ENCODE measurements at places on chromosomes 2 and 18. TPM values are rescaled to one million over a fixed set of nuclear protein-coding genes. Genes with fewer than 3 reads are reported as not detected.

DNA sequence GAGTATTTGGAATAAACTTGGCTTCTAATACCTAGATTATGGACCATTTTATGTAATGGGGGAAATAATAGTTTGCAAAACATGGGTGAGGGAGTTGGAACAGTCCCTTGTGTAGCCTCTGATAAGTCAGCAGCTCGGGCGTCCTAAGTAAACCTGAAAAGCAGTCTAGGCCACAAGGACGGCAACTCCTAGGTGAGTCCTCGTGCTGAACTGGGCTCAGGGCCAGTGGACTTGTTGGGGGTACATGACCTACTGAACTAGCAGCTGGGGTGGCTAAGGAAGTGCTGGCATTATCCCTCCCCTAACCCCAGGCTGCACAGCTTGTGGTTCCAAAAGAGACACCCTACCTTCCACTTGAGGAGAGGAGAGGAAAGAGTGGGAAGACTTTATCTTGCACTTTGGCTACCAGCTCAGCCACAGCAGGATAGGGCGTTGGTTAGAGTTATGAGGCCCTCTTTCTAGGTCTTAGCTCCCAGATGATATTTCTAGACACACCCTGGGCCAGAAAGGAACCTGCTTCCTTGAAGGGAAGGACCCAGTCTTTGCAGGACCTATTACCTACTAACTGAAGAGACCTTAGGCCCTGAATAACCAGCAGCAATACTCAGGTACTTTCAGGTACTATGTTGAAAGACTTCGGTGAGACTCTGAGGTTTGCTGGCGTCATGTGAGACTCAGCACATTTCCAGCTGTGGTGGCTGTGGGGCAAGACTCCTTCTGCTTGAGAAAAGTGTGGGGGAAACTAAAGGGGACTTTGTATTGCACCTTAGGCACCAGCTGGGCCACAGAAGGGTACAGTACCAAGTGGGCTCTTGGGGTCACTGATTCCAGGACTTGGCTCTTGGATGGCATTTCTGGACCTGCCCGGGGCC, 71.0 kb downstream of the AQP4 start:
- DNase-seq = no peak
- no peak overlapping the region for H3K27ac ChIP-seq
- H3K36me3 ChIP-seq = no peaks in the 10 kb centered on the region

- H3K4me1 ChIP-seq = no peaks in the 10 kb centered on the region
- H3K27ac ChIP-seq = no peak overlapping the region
- H3K27me3 ChIP-seq = no peaks in the 10 kb centered on the region
- no peak for DNase-seq
- no peaks in the 10 kb centered on the region for H3K36me3 ChIP-seq
Measured at GRCh38 chr2:173678186-173678585, 287.0 kb downstream of the SP3 start.

UBE2F gene
- 77.8 TPM for total RNA-seq

DNA sequence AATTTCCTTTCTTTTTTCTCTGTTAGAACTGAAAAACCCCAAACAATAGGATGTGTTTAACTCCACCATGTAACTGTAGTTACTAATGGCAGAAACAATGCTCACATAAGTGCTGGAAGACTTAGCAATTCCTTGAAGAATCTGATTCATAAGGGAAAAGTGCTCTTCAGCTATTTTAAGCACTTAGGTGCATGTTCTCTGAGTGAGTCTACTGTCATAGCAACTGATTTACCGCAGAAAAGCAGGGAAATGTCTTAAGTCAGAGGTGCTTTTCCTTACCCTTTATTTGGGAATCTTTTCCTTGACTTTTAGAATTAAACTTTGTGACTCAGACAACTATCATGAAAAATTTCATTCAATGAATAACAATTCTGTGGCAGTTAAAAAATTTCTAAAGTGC, 65.4 kb upstream of the NABP1 start:
- H3K4me3 ChIP-seq = no peak overlapping the region
- no peaks in the 10 kb centered on the region for H3K27me3 ChIP-seq
- no peaks in the 10 kb centered on the region for H3K36me3 ChIP-seq
- H3K4me1 ChIP-seq = no peaks in the 10 kb centered on the region

DNA sequence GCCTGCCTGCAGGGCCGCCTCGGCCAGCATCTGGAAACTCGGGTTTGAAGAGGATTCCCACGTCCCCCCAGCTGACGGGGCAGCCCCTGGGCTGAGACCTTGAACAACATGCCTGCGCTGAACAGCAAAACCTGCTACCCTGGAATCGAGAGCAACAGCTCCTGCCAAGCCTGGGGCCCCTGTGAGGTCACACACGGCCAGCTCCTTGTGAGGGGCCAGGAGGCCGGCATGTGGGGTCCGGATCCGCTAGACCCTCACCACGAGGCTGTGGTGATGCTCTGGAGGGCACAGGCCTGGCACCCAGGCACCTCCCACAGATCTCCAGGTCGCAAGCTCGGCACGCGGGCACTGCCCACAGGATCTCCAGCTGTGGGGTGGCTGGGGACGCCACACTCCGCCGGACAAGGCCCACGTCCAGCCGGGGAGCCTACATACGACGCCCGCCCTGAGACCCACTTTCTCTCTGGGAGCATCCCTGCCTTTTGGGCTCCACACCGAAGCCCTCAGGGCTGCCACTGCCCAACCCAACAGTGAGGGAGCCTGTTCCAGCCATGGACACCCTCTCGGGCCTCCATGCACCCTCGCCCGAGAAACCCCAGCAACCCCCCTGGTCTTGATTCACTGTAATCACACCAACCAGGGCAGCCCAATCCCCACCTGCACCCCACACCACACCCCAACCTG, 34.1 kb downstream of the SLC66A2 start:
- no peaks in the 10 kb centered on the region for H3K27me3 ChIP-seq
- H3K27ac ChIP-seq = no peak overlapping the region
- H3K4me3 ChIP-seq = no peak overlapping the region

DNA sequence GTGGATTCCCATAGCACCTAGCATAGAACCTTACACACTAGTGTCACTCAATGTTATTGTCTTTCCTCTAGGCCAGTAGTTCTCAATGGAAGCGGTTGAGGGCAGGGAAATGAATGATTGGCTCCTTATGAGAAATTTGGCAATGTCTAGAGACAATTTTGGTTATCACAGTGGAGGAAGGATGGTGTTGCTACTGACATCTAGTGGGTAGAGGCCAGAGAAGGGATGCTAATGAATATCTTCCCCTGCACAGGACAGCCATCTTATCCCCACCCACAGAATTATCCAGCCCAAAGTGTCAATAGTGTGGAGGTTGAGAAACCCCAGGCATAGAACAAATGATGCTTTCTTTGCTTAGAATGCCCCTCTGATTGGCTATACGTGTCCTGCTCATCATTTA, 15.8 kb downstream of the C18orf63 start:
- no peaks in the 10 kb centered on the region for H3K27me3 ChIP-seq
- H3K4me3 ChIP-seq = no peak overlapping the region
- no peaks in the 10 kb centered on the region for H3K36me3 ChIP-seq
- no peak for DNase-seq
- no peak overlapping the region for H3K27ac ChIP-seq

DNA sequence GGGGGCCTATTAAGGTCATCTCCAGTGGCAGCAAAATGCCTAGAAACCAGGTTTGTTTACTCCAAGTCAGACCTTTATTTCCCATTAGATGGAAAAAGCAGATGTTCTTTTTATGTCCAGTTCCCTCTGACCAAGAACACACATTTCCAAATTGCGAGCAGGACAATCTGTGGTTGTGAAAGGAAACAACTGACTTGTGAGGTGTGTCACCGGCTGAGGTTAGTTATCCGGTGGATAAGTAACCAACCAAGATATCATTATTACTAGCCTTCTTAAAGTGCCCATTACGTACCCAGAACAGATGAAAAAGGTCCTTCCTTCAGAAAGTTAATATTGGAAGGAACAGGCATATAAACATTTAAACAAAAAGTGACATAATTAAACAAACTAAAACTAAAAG, 112.9 kb downstream of the THADA start:
- H3K4me3 ChIP-seq = no peak overlapping the region
- peaks cover 15% of the 10 kb centered on the region for H3K4me1 ChIP-seq
- no peak for DNase-seq
- no peaks in the 10 kb centered on the region for H3K36me3 ChIP-seq
- no peaks in the 10 kb centered on the region for H3K27me3 ChIP-seq

- H3K27me3 ChIP-seq = no peaks in the 10 kb centered on the region
- no peak overlapping the region for H3K4me3 ChIP-seq
- no peaks in the 10 kb centered on the region for H3K4me1 ChIP-seq
- DNase-seq = no peak
Measured at GRCh38 chr2:219423652-219424377, 5.6 kb downstream of the DES start.

GRCh38 chr18:43961722-43962121, 684.4 kb upstream of the SYT4 start:
- H3K36me3 ChIP-seq = no peaks in the 10 kb centered on the region
- no peak overlapping the region for H3K4me3 ChIP-seq
- DNase-seq = no peak
- no peaks in the 10 kb centered on the region for H3K4me1 ChIP-seq
- H3K27ac ChIP-seq = no peak overlapping the region
- H3K27me3 ChIP-seq = no peaks in the 10 kb centered on the region

DNA sequence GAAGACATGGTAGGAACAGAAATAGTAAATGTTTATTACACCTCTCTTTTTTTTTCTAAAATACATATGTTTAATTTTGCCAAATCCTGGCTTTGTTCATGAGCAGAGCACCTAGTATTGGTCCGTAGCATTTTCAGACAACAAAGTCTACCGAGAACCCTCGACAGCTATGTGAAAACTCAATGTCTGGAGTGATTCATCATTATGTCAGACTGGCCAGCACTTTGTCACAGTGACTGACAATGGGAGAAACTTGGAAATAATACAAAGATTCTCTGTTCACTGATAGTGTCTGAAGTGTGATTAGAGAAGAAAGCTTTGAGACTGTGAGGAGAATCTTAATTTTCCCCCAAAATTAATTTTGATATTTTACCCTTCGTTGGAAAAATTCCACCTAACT, 143.0 kb downstream of the HNMT start:
- no peak for DNase-seq
- H3K36me3 ChIP-seq = no peaks in the 10 kb centered on the region
- no peak overlapping the region for H3K27ac ChIP-seq
- no peak overlapping the region for H3K4me3 ChIP-seq
- no peaks in the 10 kb centered on the region for H3K4me1 ChIP-seq

GRCh38 chr2:203934041-203934492, 2.5 kb upstream of the ICOS start:
- no peak for DNase-seq
- H3K27me3 ChIP-seq = no peaks in the 10 kb centered on the region
- no peak overlapping the region for H3K27ac ChIP-seq

TCF23 gene
- 6.7 TPM for total RNA-seq

AMMECR1L gene
- 34.1 TPM for total RNA-seq
